ENCODE measurements at places on chromosomes 1 and 21. TPM values are rescaled to one million over a fixed set of nuclear protein-coding genes. Genes with fewer than 3 reads are reported as not detected.
A peak's percentile ranks its signal among the peaks of the same experiment; 100 is the strongest.

DNA sequence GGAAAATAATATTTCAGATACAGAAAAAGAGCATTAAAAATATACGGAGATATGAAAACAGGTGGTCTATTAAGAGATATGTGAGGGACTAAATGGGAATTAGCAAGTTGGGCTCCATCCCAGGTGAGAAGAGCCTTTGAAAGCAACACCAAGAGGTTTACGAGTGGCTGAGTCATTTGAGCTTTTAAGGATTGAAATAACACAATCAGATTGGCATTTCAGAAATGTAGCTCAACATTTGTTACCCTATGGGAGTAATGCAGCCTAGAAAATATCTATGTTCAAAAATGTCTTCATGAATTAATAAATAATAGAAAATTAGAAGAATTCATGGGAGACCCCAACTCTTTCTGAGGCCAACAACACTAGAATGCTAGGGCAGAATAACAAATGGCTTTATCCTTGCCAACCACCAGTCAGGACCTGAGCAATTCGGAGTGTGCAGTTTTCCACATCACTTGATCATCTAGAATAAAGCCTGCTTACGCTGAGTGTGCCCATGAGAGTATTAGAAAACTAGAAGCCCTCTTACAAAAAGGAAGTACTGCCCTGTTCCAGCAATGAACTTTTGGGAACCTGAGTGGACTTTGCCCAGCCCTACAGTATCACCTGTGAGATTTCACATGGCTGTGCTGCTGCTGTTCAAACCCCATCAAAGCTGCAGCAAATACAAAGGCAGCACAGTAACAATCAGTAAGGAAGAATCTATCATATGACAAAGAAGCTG lies 538.0 kb upstream of the CAMK1G start:
- no peak for DNase-seq

GRCh38 chr1:24903560-24903954 lies 26.5 kb downstream of the RUNX3 start:
- peak; percentile 36 for DNase-seq

Gene LCE2B
- total RNA-seq, result 1,442 TPM

Gene RAD54L
- total RNA-seq, result 6.1 TPM

DNA sequence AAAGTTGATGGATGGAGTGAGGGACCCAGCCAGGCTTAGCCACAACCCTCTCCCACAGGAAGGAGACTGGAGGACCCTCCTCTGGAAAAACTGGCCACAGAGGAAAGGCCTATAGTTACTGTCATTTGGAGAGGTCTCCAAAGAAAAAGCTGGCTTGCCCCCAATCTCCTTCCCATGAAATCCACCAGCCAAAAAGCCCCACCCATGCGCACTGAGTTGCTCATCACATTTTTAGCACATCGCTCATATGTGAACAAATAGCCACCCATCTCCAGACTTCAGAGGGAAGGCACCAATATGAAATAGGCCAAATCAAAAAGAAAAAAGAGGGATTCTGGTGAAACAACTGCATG lies 36.9 kb upstream of the QSOX1 start:
- no peak for DNase-seq

GRCh38 chr1:39617488-39618049 lies 21.9 kb downstream of the HEYL start:
- no peak for DNase-seq

- no peak for DNase-seq
Measured at GRCh38 chr1:22971611-22972405, 858 bp downstream of the LACTBL1 start.

- DNase-seq, result no peak
Measured at GRCh38 chr1:236522937-236523703, 662 bp upstream of the LGALS8 start.

- no peak for DNase-seq
Measured at GRCh38 chr1:118486199-118486598, 301.2 kb upstream of the SPAG17 start.

Gene NMNAT2
- total RNA-seq, result 0.48 TPM

DNA sequence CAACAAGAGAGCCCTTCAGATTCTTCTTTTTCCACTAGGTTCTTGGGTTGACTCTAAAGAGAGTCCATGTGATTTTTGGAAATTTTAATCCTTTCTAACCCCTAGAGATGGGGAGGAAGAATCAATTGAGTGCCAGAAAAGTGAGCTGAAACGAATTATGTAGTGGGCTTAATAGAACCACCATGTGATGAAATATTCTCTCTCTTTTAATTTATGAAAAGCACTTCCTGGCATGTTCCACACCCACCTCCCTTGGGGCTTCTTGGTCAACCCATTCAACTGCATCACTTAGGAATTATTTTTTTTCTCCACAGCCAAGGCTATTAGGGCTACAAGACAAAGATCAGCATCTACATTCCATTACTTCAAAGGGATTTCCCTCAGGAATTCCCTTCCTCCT lies 79.6 kb downstream of the ZC3H11B start:
- DNase-seq, result peak; percentile 78

- peak; percentile 18 for DNase-seq
Measured at GRCh38 chr1:33374336-33375105, 53.6 kb upstream of the A3GALT2 start.

GRCh38 chr1:16396591-16396990 lies 29.5 kb downstream of the SZRD1 start:
- DNase-seq, result no peak

- no peak for DNase-seq
Measured at GRCh38 chr1:157292809-157293564, 154.8 kb upstream of the ETV3 start.

Gene KCNN3
- 0.72 TPM for total RNA-seq

DNA sequence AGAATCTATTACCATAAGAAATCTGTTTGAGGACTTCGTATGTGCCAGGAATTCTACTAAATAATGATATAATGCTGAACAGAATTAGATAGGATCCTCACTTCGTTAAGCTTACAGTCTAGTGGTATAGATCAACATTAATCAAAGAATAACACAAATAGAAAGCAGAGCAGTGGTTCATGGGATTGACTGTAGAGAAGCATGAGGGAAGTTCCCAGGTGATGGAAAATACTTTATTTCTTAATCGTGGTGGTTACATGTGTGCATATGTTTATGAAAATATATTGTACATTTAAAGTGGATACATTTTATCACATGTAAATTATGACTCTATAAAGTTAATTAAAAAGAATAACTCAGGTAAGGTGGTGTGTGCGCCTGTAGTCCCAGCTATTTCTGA lies 110.5 kb downstream of the OSBPL9 start:
- DNase-seq, result no peak

GRCh38 chr1:211420389-211420788 lies 71.6 kb downstream of the RD3 start:
- no peak for DNase-seq

DNA sequence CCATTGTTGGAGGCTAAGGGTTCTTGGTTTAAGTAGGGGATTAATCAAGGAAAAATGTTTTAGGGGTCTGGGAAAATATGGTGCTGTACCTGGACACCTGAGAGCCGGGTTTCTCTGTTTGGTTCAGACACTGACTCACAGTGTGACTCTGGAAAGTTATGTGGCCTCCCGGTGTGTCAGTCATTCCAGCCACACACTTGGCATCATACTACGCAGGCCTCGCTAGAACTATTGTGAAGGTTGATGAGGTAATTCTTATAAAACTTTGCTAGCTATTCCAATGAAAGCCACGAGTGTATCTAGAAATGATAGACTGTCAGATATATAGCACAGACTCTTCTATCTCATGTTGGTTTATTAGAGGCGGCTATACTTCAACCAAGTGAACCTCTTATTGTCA lies 4.8 kb upstream of the CAMSAP2 start:
- DNase-seq, result no peak

- no peak for DNase-seq
Measured at GRCh38 chr1:234750922-234751627, 141.1 kb upstream of the IRF2BP2 start.

- DNase-seq, result no peak
Measured at GRCh38 chr1:229474509-229474908, 33.6 kb downstream of the NUP133 start.

Gene LRIG2
- 30.4 TPM for total RNA-seq

Gene GJA8
- total RNA-seq, result not detected

DNA sequence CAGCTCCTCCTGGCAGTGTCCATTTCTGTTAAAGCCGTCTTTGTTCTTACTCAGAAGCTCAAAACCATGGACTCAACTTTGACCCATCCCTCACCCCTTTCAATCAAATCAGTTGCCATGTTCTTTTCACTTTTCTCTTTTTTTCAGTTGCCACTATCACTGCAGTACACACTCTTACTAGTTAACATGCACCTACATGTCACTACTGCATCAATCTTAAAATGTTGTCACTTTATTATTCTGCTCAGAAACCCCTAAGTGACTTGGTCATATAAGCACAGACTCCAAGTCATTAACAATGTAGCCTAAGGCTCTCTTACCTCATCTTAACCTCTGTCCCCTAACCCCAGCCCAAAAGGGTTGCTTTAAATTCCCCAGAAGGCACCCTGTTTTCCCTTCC lies 9.0 kb downstream of the ZNF697 start:
- DNase-seq, result no peak

DNA sequence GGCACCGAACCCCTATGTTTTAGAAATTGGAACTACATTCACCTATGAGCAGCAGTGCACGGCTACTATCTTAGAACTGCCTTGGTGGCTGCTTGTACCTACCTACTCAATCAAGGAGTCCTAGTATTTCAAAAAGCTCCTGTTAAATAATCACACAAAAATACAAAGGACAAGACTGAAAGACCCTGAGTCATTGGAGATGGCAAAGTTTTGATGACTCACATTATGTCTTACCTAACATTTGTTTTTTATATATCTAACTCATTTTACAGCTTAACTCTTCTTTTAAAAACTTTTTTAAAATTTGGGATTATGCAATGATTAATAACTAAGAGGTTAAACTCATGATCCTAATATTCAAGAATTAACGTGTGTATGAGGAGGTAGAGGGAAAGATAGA lies 1206.0 kb upstream of the TMPRSS15 start:
- DNase-seq, result no peak

Gene CCDC185
- not detected for total RNA-seq

DNA sequence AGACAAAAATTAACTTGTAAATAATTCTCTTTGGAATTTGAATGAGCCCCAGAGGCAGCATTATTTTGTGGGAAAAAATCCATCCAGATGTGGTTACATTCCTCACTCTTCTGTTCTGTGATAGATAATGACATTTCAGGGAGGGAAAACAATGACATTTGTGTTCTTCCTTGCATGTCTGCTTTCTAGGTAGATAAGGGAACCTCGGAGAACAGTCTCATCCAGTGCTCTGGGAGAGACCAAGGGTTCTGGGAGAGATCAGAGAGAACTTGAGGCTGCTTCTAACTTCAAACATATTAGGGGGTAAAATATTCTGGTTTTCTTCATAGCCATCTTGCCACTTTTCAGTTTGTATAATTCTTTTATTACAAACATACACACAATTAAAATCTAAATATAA lies 269.2 kb downstream of the NEGR1 start:
- no peak for DNase-seq

DNA sequence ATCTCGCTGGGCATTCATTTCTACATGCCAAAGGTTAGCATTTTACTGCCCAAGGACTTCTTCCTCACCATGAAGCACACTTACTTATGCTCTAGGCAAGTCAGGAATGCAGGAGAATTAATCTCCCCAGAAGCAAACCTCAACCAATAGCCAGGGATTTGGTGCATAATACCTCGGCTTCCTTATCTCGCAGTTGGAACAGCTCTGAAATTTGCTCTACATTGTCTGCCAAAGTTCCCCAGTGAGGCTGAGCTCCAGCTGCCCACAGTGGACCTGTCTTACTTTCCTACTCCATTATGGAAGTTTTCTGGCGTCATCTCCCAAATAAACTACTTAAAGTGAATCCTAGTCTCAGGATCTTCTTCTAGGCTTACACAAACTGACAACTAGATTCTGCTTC lies 57.6 kb upstream of the PPM1J start:
- no peak for DNase-seq

Gene ZMYND12
- total RNA-seq, result 0.80 TPM

DNA sequence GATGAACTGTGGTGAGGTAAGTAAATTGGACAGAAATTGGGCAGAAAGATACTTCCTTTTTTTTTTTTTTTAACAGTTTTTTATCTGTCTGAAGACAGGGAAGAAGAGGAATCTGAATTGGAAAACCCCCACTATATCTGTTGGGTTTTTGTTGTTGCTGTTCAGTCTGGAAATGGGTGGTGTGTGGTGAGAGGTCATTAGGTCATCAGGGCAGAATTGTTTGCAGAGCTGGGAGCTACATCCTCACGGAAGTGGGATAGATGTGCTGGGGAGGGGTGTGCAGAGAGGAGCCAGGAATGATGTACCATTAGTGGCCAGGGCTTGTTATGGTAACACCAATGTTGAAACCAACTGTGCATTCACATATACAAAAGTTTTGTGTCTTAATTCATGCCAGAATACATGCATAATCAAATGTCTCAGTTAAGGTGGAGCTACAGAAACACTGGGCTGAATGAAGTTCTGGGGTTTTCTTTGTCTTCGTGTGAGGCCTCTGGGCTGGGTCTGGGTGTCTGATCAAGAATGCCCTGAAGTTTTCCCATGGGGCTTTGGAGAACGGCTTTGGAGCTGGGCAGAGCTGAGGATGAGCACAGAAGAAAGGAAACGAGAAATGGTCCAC lies 12.4 kb downstream of the USP25 start:
- DNase-seq, result no peak

- no peak for DNase-seq
Measured at GRCh38 chr21:39602076-39602689, 10.6 kb upstream of the B3GALT5 start.

- no peak for DNase-seq
Measured at GRCh38 chr1:160032165-160032820, 503 bp upstream of the PIGM start.

Gene ANGPTL3
- total RNA-seq, result not detected

Gene ZYG11A
- 0.26 TPM for total RNA-seq

DNA sequence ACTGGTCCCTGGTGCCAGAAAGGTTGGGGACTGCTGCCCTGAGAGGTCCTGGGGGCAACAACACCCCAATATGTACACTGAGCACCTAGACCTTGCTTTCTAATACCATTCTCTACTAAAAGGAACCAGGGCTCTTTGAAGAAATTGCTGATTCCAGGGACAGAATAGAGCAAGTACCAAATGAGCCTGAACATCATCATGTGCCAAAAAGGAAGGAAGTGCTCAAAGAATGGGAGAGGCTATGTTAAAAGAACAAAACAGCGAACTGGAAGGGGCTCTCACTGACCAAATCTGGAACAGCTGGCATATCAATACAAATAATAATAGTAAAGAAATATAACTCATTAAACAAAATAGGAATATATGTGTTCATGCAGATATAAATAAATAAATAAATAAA lies 50.8 kb downstream of the PIK3R3 start:
- no peak for DNase-seq

Gene CENPF
- total RNA-seq, result 5.0 TPM

Data from suprapubic skin (tissue), 4 donors.